ENCODE measurements at places on chromosomes 6 and 20.

DNA sequence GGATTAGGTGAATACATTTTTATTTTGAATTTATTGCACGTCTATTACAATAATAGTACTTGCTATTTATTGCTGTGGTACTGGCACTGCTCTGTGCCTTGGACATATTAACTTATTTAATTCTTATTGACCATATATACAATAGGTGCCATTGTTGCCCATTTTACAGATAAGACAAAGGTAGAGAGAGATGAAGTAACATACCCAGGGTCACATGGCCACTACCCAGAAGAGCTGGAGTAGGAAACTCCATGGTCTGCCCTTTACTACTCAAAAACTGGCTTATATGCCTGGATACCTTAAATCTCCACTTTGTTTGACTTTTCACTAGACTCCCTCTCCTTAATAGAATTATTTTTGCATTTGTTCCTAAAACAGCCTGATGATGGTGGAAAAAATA lies 67.5 kb downstream of the ADGRG6 start:
- no peak for DNase-seq

GRCh38 chr6:75419980-75420379 lies 73.6 kb downstream of the FILIP1 start:
- no peak for DNase-seq

GRCh38 chr20:4084096-4084495 lies 68.7 kb upstream of the RNF24 start:
- DNase-seq = no peak

GRCh38 chr6:170280689-170281045 lies 10.2 kb downstream of the DLL1 start:
- DNase-seq = no peak

GRCh38 chr20:14266246-14266645 lies 71.2 kb downstream of the FLRT3 start:
- DNase-seq = no peak

All from BJ (cell line).